Ascending aorta (tissue), 2 donors: ENCODE measurements at places on chromosomes 16 and 17.

GRCh38 chr17:58019039-58019438, 12.0 kb upstream of the SRSF1 start:
- no peak for DNase-seq

- DNase-seq = no peak
These were observed 10.3 kb downstream of the RDM1 start for GRCh38 chr17:35920229-35920628.

GRCh38 chr17:43982171-43982570, 22.3 kb upstream of the NAGS start:
- no peak for DNase-seq

DNA sequence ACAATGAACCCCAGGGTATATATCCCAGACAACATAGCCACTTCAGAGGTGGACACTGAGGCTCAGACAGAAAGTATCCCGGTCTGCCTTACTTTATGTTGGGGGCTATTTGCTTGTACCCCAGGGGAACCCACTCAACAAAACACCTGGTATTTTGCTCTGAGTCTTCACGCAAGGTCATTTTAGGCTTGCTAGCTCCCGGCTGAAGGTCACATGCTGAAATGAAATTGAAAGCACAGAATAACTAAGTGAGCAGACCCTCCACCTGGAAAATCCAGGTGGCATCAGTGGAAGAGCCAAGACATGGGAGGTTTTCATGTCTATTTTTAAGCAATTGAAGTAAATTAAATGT, 4.1 kb upstream of the KDM8 start:
- DNase-seq = no peak

GRCh38 chr16:87420026-87421002, 28.2 kb downstream of the MAP1LC3B start:
- DNase-seq = no peak

DNA sequence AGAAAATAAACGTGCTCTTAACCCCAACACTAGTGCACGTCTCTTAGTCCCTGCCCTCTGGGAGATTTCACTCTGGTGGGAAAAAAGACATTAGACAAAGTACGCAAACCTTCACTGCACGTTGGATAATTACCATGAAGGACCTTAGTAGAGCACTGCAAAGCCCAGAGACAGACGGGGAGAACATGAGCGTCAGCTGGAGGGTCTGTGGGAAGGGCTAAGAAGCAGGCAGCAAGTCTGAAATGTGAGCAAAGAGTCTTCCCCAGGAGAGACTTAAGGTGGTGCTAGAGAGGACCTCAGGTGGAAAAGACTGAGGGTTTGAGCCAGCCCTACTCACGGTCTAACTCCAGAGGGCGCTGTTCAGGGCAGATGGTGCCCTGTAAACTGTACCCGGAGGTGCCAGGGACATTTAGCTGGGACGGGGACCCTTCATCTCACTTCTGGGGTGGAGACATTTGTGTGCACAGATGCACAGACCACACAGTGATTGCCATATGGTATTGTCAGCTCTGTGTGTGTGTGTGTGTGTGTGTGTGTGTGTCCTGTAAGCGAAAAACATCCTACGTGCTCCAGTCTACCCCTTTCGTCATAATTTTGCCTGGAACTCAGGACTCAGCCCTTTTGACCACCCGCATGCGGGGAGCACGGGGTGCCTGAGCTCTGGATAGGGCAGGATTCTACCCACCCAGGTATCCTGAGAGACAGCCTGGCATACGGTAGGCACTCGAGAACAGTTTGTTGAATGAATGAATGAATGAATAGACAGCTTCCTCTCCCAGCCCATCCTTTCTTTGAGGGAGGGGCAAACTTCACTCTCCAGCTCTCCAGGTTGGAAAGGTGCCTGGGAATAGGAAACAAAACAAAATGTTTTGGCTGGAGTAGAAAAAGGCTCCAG, 10.1 kb upstream of the STAC2 start:
- DNase-seq = no peak

DNA sequence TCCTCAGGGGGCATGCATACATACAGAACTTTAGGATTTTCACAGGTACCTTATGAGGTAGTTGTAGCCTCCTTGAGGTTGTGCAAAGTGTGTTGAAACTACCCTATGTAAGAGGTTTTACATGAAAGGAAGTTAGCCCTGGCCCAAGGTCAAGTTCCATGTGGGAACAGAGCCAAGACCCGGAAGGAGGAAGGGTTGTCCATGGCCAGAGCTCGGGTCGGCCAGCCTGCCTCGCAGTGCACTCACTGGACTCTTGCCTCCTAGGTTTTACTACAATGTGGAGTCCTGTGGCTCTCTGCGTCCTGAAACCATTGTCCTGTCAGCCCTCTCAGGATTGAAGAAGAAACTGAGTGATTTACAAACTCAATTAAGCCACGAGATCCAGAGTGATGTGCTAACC, 8.2 kb downstream of the POLR2C start:
- no peak for DNase-seq
